ENCODE measurements at places on chromosomes 2 and 18. TPM values are rescaled to one million over a fixed set of nuclear protein-coding genes. Genes with fewer than 3 reads are reported as not detected.
A peak's percentile ranks its signal among the peaks of the same experiment; 100 is the strongest.

GRCh38 chr2:165431014-165431413, 38.5 kb upstream of the CSRNP3 start:
- no peak for DNase-seq

- DNase-seq, result no peak
These were observed 67.3 kb upstream of the ST6GAL2 start for GRCh38 chr2:106953236-106953635.

DNA sequence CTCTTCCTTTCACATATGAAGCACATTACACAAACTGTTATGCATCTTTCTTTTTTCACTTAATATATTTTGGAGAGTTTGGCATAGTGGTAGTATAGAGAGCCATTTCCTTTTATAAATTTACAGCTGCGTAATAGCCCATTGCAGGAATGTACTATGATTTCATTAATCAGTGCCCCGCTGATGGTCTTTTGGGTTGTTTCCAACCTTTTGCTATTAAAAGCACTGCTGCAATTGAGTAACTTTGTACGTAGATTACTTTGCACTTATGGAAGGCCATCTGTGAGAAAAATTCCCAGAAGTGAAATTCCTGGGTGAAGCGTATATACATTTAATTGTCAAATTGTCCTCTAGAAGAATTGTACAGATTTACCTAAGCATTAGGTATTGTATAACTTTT, 565.3 kb upstream of the ZNF804A start:
- DNase-seq, result no peak

DNA sequence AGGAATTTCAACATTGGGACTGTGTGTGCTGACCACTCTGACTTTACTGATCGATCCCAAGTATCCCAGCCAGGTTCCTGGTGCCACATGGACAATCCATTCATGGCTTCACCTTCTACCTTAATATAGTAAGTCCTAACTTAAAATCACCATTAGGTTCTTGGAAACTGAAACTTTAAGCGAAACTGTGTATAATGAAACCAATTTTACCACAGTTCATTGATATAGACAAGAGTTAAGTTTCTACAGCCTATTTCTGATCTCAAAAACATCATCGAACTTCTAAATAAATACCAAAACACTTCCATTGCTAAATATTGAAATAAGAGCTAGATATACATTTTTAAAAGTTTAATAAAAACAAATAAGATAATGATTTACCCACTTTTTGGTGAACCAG, 4.4 kb upstream of the EXOC6B start:
- DNase-seq, result no peak

GRCh38 chr2:238462782-238463396, 36.2 kb downstream of the ASB1 start:
- no peak for DNase-seq

- no peak for DNase-seq
These were observed 485.2 kb downstream of the PTPRM start for GRCh38 chr18:8052237-8052701.

- DNase-seq, result no peak
These were observed 146.3 kb upstream of the TWIST2 start for GRCh38 chr2:238701341-238702206.

DNA sequence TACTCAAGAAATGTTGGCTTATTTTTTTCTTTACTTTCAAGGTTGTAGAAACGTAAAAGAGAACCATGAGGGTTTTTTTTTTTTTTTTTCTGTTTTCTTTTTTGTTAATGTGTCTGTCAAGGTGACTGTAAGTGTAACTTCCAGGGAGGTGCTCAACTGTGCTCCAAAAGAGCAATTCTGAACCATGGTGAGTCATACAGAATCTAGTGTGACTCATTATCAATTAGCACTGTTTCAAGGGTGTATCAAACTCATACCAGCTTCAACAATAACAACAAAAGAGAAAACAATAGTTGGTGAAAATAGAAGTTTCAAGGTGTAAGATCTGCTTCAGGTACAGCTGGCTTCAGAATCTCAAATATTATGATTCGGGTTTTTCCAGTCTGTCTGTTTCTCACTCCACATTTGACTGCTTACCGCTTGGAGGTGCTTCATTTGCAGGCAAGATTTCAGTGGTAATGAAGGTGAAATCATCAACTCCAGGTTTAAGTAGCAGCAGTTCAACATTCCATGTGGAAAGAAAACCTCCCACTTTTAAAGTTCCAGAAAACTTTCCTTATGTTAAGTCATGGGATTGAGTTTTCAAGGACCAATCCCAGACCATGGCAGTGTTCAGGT, 850.6 kb downstream of the CNTNAP5 start:
- no peak for DNase-seq

- DNase-seq, result no peak
These were observed 139.0 kb upstream of the SERPINE2 start for GRCh38 chr2:224178056-224178455.

- peak; percentile 81 for DNase-seq
These were observed 428.3 kb downstream of the MBD2 start for GRCh38 chr18:53796040-53796729.

DNA sequence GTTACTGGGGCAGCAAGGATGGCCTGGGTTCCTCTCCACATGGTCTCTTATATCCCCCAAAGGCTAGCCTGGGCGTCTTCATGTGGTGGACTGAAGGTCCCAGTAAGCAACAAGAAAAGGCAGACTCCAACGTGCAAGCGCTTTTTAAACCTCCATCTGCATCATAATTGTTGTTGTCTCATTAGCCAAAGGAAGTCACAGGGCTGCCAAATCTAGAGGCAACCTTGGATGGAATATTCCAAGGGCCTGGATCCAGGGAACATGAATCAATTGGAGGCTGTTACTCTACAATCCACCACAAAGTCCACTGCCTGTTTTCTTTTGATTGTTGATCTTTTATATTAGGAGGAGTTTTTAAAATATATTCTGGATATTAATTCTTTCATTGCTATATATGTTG, 118.8 kb downstream of the SH3RF3 start:
- no peak for DNase-seq

DNA sequence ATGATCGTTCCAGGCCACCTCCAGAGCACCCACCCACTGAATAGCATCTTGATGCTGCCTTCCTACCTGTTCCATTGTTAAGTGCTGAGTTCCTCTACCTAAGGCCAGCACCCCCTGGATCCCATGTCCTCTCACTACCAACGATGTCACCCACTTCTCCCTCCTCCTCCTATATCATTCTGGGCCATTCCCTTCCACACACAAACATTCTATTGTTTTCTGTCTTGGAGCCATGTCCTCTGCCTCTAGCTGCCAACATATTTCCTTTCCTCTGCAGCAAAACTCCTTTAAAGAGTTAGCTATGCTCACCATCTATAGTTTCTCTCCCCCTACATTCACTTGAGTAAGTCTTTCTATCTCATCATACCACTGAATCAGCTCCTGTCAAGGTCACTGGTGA, 64.0 kb upstream of the ACKR3 start:
- DNase-seq, result no peak

DNA sequence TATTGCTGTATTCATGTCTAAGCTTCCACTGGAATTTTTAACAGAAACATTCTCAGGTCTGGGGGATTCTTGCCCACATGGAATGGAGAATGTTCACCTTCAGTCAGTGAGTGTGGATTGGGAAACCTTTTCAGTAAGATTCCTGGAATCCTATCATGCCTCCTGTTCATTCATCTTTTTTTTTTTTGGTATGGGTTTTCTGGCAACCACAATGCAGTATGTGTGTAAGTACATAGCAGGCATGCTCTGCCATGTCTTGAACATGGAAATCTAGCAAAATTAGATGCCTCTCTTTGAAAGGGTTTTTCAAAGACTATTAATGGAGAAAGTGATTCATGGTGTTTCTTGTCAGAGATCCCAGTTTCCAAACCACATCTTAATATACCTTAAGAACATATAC, 176.5 kb downstream of the LTBP1 start:
- DNase-seq, result no peak

- DNase-seq, result no peak
These were observed 548.8 kb upstream of the NRP2 start for GRCh38 chr2:205133544-205133943.

DNA sequence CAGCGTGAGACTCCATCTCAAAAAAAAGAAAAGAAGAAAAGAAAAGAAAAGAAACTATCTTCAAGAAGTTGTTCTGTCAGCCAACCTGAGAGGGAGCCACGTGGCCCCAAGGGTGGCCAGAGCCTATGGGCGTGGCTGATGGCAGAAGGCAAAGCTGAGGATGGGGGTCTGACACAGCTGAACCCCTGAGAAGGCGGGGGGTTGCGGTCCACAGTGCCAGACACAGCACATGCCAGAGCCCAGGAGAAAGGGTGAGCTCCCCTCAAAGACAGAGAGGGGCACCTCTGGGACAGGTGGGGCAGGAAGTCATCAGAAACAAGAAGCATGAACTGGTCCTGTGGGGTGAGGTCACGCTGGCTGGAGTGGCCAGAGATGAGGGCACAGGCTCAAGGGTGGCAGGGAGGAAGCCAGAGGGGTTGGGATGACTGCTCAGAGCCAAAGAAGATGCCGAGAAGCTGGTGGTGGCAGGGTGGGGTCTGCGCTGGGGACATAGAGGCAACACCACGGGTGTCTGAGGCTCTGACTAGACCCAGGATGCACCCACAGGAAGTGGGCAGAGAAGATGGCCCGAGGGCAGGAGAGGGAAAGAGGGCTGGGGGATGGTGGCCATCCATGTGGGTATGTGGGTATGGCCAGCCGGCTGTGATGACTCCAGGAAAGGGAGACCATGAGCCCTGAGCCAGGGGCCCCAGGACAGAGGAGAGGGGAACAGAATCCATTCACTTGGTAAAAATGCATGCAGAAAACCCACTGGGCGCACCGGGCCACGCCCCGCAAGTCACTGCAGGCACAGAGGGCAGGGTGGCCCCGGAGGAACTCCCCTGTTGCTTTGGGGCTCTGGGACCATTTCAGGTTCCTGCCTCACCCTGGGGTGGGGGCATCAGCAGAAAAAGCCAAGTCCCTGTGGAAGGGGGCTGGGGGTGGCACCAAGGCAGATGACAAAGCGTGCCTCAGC, 8.4 kb downstream of the KIF1A start:
- DNase-seq, result no peak

DNA sequence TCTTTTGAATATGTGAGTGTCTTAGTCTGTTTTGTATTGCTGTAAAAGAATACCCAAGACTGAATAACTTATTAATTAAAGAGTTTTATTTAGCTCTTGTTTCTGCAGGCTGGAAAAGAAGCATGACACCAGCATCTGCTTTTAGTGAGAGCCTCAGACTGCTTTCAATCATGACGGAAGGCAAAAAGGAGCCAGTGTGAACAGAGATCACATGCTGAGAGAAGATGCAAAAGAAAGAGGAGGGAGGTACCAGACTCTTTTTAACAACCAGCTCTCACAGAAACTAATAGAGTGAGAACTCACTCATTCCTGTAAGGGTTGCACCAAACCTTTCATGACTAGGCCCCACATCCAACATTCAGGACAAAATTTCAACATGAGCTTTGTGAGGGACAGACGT, 101.6 kb upstream of the HNMT start:
- no peak for DNase-seq

GRCh38 chr18:73684647-73685046, 463.0 kb downstream of the FBXO15 start:
- DNase-seq, result no peak

DNA sequence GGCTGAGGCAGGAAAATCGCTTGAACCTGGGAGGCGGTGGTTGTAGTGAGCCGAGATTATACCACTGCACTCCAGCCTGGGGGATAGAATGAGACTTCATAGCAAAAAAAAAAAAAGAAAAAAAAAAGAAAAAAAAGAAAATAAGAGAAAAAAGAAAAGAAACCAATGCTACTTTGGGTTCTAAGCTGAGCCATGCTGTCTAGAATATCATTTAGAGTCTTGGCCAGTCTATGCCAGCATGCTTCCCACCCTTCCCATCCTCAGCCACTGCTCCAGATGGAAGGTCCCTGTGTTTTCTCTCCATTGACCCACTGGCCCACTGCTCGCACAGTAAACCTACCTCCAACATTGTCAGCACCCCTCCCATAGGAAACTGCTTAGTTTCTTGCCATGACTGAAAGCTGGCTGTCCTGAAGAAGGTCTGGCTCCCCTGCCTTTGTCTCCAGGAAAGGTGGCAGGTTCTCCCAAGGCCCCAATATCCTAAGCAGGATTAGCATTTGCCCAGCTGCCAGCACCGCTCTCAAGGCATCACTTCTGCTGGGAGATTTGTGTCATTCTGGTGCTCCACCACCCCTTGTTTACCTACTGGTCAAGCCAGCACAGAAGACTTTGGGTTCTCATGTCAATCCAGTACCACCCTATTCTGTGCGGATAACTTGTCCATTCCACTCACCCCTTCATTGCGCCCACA, 47.3 kb upstream of the PAPOLG start:
- DNase-seq, result no peak

DNA sequence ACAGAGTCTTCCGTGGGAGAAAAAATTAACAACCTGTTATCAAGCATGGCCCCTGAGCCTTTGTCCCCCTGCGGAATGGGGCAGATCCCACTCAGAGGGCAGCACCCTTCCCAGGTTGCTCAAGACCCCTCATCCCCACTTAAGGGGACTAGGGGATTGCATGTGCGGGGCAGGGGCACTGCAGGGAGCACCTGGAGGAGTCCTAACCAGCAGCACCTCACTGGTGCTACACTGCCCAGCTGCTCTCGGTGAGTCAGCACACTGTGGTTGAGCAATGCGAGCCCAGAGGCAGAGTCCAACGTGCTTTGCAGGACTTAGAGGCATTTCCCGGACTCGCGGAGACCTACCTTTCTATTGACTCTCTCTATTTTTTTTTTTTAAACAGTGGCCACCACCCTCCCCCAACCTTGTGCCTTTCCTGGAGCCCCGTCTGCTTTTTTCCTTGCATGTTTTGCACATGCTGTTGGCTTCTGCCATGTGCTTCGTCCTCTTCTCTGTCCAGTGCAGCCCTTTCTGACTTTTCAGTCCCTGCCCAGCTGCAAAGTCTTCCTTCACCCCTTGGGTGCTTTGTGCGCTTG, 74.0 kb downstream of the IL1R2 start:
- no peak for DNase-seq

GRCh38 chr2:234559609-234560008, 62.7 kb upstream of the ARL4C start:
- no peak for DNase-seq

COX7A2L gene
- polyA plus RNA-seq, result 153 TPM

TEX44 gene
- polyA plus RNA-seq, result not detected

RND3 gene
- 497 TPM for polyA plus RNA-seq

FSHR gene
- not detected for polyA plus RNA-seq

SLC5A7 gene
- not detected for polyA plus RNA-seq

LAMA1 gene
- 3.2 TPM for polyA plus RNA-seq

KIF5C gene
- 0.17 TPM for polyA plus RNA-seq

SCN7A gene
- polyA plus RNA-seq, result not detected

COBLL1 gene
- 56.2 TPM for polyA plus RNA-seq

CYP1B1 gene
- polyA plus RNA-seq, result 1.4 TPM

DSG4 gene
- polyA plus RNA-seq, result not detected

KCNG3 gene
- not detected for polyA plus RNA-seq

APOB gene
- polyA plus RNA-seq, result 0.04 TPM

EML6 gene
- polyA plus RNA-seq, result 0.36 TPM

All from BJ (cell line).